ENCODE measurements at places on chromosomes 5 and 9.

DNA sequence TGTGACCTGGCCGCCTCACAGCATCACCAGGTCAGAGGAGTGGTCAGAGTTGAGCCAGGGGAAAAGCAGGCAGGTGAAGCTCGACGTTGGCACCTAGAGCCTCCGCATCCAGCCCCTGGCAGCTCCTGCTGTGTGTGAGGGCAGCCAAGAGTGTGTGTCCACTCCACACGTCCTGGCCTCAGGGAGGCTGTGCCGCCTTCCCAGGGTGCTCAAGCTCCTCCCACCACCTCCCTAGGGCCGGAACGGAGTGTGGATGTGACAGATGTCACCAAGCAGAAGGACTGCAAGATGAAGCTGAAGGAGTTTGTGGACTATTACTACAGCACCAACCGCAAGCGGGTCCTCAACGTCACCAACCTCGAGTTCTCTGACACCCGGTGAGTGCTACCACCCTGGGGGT is 72.5 kb downstream of the PHF2 start:
- DNase-seq, result no peak
- peaks cover 3% of the 10 kb centered on the region for H3K36me3 ChIP-seq
- no peak overlapping the region for H3K4me3 ChIP-seq
- H3K4me1 ChIP-seq, result no peaks in the 10 kb centered on the region

DNA sequence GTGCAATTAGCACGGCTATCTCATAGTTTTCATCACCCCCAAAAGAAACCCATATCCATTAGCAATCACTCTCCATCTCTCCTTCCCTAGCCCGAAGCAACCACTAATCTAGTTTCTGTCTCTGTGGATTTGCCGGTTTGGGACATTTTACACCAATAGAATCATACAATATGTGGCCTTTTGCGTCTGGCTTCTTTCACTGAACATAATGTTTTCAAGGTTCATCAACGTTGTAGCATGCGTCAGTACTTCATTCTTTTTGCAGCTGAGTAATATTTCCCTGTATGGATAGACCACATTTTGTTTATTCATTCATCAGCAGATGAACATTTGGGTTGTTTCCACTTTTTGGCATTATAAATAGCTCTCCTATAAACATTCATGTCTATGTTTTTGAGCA is 75.4 kb upstream of the TBC1D2 start:
- H3K4me3 ChIP-seq, result no peak overlapping the region
- H3K4me1 ChIP-seq, result no peaks in the 10 kb centered on the region
- no peak overlapping the region for H3K27ac ChIP-seq

DNA sequence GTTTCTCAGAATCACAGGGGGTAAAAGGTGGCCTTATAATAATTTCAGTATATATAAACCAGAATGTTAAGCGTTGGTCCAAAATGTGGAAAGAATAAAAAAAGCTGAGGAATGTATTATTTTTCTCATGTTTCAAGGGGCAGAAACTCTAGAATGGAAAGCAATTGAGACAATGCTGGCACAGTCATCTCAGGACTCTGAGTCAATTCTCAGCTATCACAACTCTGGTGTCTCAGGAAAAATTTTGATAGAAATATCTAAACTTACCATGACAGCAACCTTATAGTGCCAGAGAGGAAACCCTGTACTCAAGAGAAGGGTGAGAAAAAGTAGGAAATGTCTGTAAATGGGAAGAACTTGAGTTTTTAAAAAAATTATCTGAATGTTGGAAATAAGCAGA is 1189.4 kb upstream of the NUDT12 start:
- no peaks in the 10 kb centered on the region for H3K36me3 ChIP-seq
- no peak overlapping the region for H3K4me3 ChIP-seq
- no peak overlapping the region for H3K27ac ChIP-seq
- no peaks in the 10 kb centered on the region for H3K4me1 ChIP-seq
- DNase-seq, result no peak

DNA sequence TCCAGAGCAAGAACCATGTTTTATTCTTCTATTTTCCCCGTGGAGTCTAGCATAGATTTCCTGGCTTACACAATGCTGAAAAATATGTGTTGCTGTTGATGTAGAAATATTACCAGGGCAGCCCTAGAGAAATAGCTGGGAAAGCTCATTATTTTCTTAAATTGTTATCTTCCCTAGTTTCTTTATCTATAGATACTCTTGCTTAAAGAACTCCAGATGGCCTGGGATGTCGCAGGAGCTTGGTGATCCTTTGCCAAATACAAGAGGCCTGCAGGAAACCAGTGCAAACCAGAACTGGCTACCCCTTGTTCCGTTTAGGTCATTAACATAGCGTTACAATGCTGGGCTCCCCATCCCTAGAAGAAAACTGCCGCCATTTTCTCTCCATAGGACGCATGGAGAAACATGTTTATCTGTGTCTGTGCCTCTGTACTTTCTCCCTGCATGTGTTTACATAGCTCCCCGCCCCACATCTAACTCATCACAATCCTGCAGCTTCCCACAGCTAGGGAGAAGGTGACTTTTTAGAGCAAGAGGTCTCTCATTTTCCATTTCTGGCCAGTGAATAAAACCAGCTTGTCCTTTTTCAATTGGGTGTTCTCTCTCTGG is 6.4 kb downstream of the PRLR start:
- DNase-seq, result no peak
- H3K4me1 ChIP-seq, result no peaks in the 10 kb centered on the region
- H3K36me3 ChIP-seq, result no peaks in the 10 kb centered on the region
- H3K27ac ChIP-seq, result no peak overlapping the region
- H3K27me3 ChIP-seq, result peaks cover 42% of the 10 kb centered on the region
- no peak overlapping the region for H3K4me3 ChIP-seq

GRCh38 chr5:156893517-156893916 is 43.4 kb downstream of the PPP1R2B start:
- DNase-seq, result no peak
- peaks cover 14% of the 10 kb centered on the region for H3K36me3 ChIP-seq
- H3K27me3 ChIP-seq, result peaks cover 2% of the 10 kb centered on the region
- peaks cover 35% of the 10 kb centered on the region for H3K4me1 ChIP-seq

GRCh38 chr5:107319901-107320300 is 350.8 kb downstream of the EFNA5 start:
- no peaks in the 10 kb centered on the region for H3K4me1 ChIP-seq
- no peak for DNase-seq
- no peaks in the 10 kb centered on the region for H3K36me3 ChIP-seq
- peaks cover 3% of the 10 kb centered on the region for H3K27me3 ChIP-seq
- no peak overlapping the region for H3K4me3 ChIP-seq
